ENCODE measurements at places on chromosomes 7 and 10.
A peak's percentile ranks its signal among the peaks of the same experiment; 100 is the strongest.

DNA sequence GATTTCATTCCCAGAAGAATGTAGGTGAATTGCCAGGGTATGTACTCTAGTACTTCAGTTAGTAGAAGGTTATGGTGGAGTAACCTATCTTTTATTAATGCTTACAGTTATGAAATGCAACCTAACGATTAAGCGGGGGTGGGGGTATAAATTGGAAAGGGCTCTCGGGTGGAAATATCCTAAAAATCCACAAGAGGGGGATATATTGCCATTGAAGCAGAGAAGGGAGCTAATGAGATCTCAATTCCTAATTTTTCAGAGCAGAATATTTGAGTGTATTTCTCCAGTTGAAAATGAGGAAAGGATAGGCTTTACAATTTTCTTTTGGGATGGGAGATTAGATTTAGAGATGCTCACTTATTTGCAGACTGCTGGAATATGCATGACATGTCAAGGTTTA lies 90.8 kb downstream of the DNAJB9 start:
- DNase-seq, result no peak

DNA sequence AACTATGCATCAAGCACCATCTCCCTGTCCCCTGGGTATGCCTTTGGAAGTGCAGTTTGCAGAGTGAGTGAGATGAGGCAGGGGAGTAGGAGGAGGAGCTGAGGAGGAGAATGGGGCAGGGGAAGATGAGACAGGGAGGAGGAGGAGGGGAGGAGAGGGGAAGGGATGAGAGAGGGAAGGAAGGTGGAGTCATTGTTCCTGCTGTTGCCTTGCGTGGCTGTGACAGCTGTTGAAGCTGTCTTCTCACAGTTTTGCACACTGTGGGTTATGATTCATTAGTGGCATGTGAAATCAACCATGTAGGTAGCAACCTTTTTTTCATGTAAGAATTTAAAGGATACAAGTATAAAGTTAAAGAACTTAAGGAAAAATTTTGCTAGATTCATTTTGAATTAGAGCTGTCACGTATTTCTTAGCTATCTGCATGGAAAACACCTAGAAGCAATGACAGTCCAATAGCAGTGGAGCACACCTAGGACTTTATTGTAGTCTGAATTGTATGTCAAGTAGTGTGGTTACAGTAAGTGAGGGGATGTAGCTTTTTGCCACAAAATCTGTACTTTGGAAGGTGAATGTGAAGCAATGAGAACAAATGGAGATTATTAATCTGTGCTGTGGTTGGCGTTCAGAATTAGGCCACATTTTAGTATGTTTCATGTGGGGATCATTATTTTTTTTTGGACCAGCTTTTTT lies 21.7 kb downstream of the CCM2 start:
- DNase-seq, result no peak

- no peak for DNase-seq
These were observed 348.1 kb upstream of the VWC2 start for GRCh38 chr7:49425277-49425818.

- DNase-seq, result no peak
These were observed 1.9 kb downstream of the SLC18A3 start for GRCh38 chr10:49611816-49612512.

DNA sequence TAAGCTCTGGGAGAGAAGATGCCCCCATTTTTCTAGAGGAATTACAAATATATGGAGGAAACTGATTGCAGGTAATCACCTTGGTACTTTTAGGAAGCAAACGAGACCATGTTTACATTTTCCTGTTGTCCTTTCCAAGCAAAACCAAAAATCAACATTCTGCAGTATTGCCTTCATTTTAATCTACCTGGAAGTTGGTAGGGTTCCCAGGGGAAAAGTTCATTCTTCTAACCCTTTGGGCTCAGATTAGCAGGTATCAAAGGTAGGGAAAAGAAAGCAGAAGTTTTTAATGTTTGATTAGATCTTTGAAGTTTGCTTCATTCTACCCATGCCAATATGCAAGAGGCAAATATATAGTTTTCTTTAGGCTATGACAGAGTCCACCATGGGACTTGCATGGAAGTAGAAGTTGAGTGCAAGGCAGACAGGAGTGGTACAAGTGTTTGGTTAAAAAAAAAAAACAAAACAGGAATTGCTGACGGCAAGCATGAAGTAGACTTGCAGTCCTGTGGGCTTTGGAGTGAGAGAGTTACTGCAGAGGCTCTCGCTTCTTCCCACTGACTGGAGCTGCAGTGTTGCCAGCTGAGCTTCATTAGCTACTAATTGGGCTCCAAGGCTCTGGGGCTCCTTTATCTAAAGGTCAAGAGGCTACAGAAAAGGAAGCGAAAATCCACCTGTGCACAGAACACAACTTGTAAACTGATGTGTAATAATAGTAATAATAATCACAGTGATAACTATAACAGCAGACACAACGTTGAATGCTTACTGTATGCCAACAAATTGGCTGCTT lies 28.9 kb upstream of the ASAH2 start:
- no peak for DNase-seq

DNA sequence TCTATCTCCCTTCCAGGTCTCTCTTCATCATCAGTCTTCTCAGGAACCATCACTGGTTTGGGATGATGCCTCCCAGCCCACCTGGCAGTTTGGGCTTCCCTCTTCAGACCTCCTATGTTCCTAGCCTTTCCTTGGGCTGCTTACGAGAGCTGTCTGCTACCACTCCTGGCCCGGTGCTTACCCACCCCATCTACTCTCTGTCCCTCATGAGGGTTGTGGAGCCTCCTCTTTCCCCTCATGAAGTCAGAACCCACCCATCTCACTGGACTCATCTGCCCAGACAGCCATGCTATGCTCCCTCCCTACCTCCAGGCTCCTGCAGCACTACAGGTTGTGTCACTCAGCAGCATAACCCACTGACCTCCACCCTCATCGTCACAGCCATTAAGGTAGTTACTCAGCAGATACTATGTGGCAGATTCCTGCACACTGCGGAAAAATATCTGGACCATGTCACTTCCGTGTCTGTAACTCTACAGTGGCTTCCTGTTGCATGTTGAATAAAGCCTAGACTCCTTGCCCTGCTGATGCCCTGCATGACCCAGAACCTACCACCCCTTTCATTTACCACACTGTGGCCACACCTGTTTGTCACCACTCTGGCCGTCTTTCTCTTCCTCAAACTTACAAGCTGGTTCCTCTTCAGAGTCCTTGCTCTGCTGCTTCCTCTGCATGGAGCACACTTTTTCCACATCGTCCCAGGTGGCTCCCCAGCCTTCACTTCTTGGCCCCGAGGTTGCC lies 2.0 kb downstream of the DBNL start:
- no peak for DNase-seq

GRCh38 chr7:21507627-21508343 lies 35.1 kb upstream of the DNAH11 start:
- no peak for DNase-seq

DNA sequence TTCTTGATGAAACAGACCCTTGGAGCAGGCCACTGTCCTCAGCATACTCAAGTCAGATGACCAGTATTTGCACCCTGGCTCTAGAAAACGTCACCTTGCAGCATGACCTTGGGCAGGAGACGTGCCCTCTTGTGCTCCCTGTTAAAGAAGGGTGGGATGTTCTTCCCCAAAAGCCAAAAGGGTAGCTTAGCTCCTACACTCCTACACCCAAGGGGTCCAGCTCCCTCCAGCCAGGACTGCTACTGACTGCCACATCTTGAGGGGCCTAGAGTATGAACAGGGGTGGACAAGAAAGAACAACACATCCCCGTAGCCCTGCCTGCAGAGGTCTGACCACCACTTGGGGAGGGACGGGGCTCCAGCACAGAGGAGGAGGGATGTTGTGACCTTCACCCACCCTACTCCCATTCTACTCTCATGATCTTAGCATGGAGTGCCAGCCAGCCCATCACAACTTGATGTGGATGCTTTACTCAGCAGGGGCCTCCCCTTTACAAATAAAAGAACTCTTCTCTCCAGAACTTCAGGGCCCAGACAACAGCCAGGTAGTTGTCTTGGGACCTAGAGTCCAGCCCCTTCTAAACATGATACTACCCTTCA lies 165.3 kb upstream of the ZMIZ1 start:
- no peak for DNase-seq

GRCh38 chr10:60032723-60033122 lies 126.4 kb upstream of the CCDC6 start:
- DNase-seq, result no peak

- no peak for DNase-seq
These were observed 19.2 kb downstream of the PDCD11 start for GRCh38 chr10:103415581-103415980.

- peak; percentile 12 for DNase-seq
These were observed 22.5 kb downstream of the CFAP43 start for GRCh38 chr10:104209575-104210198.

DNA sequence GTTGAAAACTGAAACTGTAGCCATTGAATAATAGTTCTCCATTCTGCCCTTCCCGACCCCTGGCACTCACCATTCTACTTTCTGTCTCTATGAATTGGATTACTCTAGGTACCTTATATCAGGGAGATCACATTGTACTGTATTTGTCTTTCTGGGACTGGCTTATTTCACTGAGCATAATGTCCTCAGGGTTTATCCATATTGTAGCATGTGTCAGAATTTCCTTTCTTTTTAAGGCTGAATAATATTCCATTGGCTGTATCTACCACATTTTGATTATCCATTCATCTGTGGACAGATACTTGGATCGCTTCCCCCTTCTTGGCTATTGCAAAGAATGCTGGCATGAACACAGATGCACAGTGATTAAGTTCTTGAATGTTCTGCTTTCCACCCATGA lies 107.4 kb downstream of the CDH23 start:
- DNase-seq, result no peak

DNA sequence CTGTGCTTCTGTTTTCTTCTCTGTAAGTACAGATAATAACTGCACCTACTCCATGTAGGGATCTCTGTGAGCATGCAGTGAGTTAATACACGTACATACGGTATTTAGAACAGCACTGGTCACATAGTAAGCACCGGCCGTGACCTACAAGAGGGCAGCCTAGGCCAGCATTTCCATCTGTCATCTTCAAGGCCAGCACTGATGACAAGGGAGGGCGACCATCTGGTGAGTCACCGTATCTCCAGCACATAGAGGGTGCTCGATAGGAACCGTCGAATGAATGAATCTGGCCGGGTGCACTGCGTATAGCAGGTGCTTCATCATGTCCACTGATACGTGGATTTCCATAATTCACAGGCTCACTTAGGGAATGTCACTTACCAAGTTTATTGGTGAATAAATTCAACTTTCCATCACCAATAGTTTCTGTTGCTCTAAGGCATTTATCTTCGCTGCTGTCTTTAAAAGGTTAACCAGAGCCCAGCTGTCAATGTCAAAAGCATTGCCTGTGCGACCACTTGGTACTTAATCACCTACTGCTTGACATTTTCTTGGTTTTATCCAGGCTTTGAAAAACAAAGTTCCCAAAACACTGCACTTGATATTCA lies 8.3 kb downstream of the NOD1 start:
- DNase-seq, result no peak

GRCh38 chr7:14839307-14839706 lies 63.2 kb downstream of the DGKB start:
- no peak for DNase-seq

GRCh38 chr10:51340845-51341610 lies 266.7 kb downstream of the PRKG1 start:
- no peak for DNase-seq

DNA sequence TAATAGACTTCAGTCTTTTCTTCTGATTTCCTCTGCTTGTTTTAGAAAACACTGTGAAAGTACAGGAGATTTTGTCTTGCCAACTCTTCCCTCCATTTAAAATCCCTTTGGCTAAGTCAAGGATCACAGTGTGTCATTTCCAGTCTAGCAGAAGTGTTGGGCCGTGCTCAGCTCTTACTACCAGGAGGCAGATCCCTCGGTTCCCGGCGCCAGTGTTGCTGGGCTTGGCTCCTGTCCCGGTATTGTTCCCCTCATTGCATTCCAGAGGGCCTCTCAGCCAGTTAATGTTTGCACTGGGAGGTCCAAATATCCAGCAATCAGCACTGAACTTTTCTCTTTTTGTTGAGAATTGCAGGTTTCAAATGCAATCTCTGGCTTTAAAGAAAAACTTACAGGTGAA lies 612.1 kb upstream of the MGMT start:
- no peak for DNase-seq
